ENCODE measurements at places on chromosomes 2 and 18.

DNA sequence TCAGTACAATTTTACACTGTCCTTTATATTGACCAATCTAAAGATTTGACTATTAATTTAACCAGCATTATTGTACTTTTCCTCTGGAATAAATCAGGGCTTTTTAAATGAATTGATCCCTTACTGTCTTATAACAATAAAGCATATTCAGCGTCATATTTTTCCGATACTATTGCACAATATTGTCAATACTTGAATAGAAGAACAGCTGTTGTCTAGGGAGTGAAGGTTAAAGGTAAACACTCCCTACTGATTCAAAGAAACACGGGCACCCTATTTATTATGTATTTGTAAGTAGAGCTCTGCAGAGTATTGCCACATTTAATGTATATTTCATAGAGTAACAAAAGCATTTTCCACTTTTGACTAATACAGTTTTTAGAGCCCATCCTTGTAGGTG is 134.4 kb downstream of the CAMKMT start:
- DNase-seq, result no peak

DNA sequence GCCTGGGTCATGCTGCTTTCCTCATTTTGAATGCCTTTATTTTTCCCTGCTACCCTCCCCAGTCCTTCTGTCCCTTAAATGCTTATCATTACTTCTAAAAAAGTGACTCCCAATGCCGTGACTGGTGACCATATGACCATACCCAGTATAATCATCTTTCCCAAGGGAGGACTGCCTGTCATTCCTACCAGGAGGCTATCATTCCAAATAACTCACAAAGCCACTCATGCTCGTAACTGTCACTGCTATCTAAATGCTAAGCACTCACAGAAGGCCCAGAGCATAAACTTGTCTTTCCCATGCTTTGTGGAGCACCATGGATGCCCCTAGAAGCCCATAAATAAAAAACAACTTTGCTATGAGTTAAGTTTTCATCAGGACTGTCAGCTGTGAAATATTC is 38.7 kb upstream of the CREB1 start:
- DNase-seq, result no peak

GRCh38 chr2:173553593-173553992 is 198.9 kb downstream of the CDCA7 start:
- DNase-seq, result no peak

DNA sequence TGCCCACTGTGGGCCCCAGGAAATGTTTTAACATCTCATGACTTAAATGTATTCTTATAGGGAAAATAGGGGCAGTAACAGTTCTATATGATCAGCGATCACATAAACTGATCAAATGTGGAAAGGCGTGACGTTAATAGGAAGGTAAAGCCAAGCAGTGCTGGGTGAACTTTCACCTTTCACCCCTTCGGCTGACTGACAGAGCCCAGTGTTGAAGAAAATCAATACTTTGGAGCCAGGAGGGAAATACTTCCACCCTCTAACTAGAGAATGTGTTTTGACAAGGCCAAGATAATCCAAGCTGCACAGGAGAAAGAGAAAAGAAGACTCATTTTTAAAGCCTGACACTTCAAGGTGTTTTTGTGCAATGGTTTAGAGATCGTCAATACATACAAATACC is 116.5 kb upstream of the BOD1L2 start:
- DNase-seq, result no peak

GRCh38 chr18:36899289-36899688 is 70.4 kb downstream of the KIAA1328 start:
- DNase-seq, result no peak

GRCh38 chr2:112691881-112692281 is 28.9 kb upstream of the NT5DC4 start:
- DNase-seq, result no peak

DNA sequence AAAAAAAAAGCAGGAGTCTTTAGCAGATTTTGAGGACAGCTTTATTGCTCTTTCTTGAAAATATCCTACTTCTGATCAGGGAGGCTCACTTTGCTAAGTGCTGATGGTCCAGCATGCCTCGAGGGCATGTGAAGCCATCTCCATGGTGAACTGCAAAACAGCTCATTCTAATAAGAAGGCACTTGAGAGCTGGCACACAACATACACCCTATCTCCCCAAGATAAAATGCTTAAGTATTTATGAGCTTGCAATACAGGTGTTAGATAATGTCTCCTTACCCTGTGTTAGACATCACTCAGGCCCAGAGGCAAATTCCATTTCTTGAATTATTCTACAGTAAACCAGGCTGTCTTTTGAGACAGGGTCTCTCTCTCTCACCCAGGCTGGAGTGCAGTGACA is 2.7 kb downstream of the ENOSF1 start:
- no peak for DNase-seq

GRCh38 chr2:133452583-133452982 is 115.7 kb downstream of the NCKAP5 start:
- DNase-seq, result no peak

GRCh38 chr2:208358758-208359631 is 47.6 kb upstream of the PTH2R start:
- no peak for DNase-seq

DNA sequence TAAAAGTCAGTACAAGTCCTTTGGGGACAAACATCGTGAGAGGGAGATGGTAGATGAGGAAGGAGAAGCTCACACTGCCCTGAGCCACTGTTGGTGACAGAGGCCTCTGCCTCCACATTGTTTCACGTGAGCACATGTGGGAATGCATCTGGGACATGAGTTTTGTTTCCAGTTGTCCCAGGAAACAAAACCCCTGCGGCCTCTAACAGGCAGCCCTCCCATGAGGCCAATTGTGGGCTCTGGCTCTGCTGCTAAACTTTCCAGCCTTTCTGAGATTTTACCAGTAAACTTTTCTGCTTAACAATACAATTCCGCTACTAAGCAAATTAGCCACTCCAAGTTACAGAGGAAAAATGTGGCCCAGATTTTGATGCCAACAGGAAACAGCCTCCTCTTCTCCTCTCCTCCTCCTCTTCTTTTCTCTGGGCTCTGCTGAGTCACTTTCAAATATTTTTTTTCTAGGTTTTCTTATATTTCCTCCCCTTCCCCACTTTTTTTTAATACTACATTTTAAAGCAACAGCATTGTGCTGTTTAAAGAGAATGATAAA is 23.4 kb upstream of the LRRC30 start:
- no peak for DNase-seq

- no peak for DNase-seq
Observed at GRCh38 chr18:48944634-48945033, 6.1 kb downstream of the SMAD7 start.

DNA sequence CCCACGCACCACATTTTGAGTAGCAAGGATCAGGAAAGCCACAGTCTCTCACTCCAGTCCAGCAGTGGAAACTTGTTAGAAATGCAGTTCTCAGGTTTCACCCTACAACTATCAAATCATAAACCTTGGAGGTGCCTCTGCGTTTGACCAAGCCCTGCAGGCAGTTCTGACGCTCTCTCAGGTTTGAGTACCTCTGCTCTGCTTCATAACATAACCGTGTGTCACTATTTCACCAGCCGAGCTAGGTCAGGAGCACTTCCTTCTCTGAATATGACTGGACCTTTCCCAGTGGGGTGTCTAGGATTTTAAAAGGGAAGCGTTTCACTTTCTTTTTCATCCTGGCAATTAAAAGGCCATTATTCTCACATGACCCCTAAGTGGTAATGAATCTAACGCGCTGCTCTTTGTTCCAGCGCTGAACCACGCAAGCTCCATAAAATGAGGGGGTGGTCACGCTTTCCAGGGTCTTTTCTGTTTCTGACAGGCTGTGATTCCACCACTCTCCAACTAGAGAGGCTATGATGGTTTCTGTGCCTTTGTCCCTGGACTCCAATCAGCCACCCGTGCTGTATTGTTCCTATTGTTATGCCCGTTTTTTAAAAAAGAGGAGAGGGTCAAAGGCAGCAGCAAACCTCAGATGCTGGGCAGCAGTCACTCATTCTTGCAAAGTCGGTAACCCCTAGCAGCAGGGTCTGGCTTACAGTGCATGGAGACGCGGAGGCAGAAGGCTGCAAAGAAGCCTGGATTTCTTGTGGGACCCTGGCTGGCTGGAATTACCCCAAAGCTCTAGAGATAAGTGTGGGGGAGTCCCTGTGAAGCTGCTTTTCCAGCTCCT is 75.2 kb upstream of the CTNNA2 start:
- no peak for DNase-seq

GRCh38 chr2:74063486-74063885 is 78.8 kb downstream of the TET3 start:
- DNase-seq, result no peak

GRCh38 chr2:65708086-65708485 is 275.7 kb upstream of the SPRED2 start:
- DNase-seq, result no peak

DNA sequence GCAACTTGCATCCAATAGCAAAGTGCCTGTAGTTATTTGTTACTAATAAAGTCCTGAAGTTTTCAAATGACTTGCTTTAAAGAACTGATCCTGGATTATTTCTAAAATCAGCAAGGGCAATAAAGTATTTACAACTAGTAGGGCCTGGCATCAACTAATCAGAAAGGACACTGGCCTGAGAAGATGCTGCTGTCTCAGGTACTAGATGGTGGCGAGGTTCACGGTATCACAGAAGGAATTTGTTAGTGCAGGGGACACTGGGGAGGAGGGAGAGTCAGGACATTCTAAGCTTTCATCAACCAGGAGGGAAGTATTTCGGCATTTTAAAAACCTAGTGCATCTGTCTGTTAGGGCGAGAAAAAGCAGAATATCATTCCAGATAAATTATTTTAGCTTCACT is 440.2 kb upstream of the LYPD1 start:
- no peak for DNase-seq

DNA sequence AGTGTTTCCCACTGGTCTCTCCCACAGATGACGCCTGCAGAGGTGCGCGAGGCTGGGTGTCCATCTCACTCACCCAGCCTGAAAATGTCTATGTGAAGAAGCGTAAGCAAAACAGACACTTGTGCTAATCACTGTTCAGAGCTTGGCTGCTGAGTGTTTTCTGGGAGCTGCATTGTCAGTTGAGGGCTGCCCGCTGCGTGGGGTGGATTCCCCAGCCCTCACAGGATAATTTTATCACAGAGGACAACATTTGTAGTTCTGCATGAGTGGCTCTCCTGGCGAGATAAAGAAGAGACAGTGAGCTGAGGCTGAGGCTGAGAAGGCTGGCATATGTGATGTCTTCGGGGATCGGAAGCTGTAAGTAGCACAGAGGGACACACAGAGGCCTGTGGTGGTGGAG is 16.2 kb upstream of the CAPN13 start:
- DNase-seq, result no peak

DNA sequence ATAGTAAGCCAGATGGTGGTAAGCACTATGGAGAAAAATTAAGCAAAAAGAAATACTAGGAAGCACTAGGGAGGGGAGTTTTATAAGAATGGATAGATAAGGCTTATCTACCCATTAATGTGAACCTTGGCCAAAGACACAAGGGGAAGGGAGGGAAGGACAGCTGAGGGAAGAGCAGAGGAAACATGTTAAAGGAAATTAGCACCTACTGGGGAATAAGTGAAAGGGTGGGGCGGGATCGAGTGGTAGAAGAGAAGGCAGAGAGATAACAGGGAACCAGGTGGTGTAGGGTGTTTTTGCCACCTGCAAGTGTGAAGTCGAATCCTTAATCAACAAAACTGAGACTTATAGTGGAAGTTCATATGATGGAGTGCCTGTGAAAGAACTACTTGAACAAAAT is 1.7 kb downstream of the UNC80 start:
- DNase-seq, result no peak

- DNase-seq, result no peak
Observed at GRCh38 chr18:13993730-13994129, 78.4 kb upstream of the MC2R start.

DNA sequence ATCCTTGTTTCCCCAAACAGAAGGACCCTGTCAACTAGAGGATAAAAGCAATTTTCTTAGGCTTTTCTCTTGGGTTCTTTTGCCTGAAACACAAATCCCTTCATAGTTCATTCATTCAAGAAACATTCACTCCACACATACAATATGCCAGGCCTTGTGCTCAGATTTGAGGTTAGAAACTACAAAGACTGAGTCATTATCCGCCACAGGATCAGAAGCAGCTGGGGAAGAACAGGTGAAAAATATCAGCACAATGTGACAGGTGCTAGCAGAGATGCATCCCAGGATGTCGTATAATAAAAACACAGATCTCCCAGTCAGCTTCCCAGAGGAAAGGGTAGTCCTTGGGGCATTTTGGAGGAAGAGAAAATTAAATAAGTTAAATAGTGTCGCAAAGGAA is 172.4 kb downstream of the LRATD1 start:
- no peak for DNase-seq

DNA sequence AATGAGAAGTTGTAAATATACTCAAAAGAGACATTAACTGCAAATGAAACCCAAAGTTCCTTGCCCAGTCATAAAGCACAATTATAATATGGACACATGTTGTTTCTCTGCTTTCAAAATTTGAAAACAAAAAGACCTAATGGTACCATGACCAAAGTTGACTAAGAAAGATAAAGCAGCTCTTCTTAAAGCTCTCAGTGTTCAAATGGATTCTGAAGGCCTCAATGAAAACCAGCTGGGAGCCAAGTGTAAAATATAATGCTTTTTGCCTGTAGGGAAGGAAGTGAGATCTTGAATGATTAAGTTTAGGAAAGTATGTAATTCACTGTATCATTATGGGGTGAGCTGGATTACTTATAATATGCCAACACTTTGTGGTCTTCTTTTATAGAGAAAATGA is 178.6 kb downstream of the SATB2 start:
- no peak for DNase-seq

Measured in stimulated activated CD8-positive, alpha-beta memory T cell treated with anti-CD3 and anti-CD28 coated beads, Interleukin-7, amount 100 ng/mL, for 1 hour (primary cell).